GM23338 (cell line): ENCODE measurements at places on chromosomes 3 and 15.

- peak overlapping the region; percentile 86 for H3K4me3 ChIP-seq
- DNase-seq, result peak; percentile 82
- peaks cover 16% of the 10 kb centered on the region for H3K4me1 ChIP-seq
- H3K36me3 ChIP-seq, result no peaks in the 10 kb centered on the region
Measured at GRCh38 chr3:56681984-56682461, 1.0 kb downstream of the TASOR start.

- no peak overlapping the region for H3K4me3 ChIP-seq
- H3K36me3 ChIP-seq, result no peaks in the 10 kb centered on the region; the same call in 1 of the 2 replicates
- DNase-seq, result no peak
- no peaks in the 10 kb centered on the region for H3K4me1 ChIP-seq
- H3K27ac ChIP-seq, result no peak overlapping the region
- no peaks in the 10 kb centered on the region for H3K27me3 ChIP-seq
Measured at GRCh38 chr3:139894643-139894989, 40.4 kb upstream of the CLSTN2 start.

- no peak overlapping the region for H3K27ac ChIP-seq
- no peaks in the 10 kb centered on the region for H3K36me3 ChIP-seq
- no peak for DNase-seq
- H3K4me3 ChIP-seq, result no peak overlapping the region
- no peaks in the 10 kb centered on the region for H3K27me3 ChIP-seq
- no peaks in the 10 kb centered on the region for H3K4me1 ChIP-seq
Measured at GRCh38 chr15:34812369-34812768, 17.0 kb upstream of the ACTC1 start.

GRCh38 chr3:46713898-46714552 is 3.6 kb downstream of the PRSS50 start:
- H3K4me1 ChIP-seq, result no peaks in the 10 kb centered on the region
- no peak overlapping the region for H3K4me3 ChIP-seq
- no peaks in the 10 kb centered on the region for H3K36me3 ChIP-seq

DNA sequence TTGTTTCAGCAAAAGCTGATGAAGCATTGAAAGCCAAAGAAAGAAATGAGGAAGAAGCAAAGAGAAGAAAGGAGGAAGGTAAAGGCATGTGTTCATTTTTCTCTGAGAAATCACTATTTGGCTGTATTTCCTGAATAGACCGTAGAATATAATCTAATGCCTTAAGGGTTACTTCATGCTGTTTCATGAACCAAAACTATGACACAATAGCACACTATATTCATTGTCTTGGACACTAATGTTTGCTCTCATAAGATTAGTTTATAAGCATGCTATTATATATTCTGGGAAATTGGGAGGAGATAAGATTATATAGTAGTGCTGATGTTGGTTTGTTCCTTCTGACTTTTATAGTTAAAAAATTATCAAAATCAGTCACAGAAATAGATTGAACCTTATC is 110.1 kb upstream of the MLF1 start:
- no peak overlapping the region for H3K4me3 ChIP-seq
- H3K27me3 ChIP-seq, result no peaks in the 10 kb centered on the region
- H3K36me3 ChIP-seq, result no peaks in the 10 kb centered on the region
- no peak overlapping the region for H3K27ac ChIP-seq

- no peaks in the 10 kb centered on the region for H3K36me3 ChIP-seq
- H3K4me3 ChIP-seq, result no peak overlapping the region
- no peak for DNase-seq
- H3K27me3 ChIP-seq, result no peaks in the 10 kb centered on the region
Measured at GRCh38 chr3:127698691-127699415, 26.1 kb downstream of the ABTB1 start.

DNA sequence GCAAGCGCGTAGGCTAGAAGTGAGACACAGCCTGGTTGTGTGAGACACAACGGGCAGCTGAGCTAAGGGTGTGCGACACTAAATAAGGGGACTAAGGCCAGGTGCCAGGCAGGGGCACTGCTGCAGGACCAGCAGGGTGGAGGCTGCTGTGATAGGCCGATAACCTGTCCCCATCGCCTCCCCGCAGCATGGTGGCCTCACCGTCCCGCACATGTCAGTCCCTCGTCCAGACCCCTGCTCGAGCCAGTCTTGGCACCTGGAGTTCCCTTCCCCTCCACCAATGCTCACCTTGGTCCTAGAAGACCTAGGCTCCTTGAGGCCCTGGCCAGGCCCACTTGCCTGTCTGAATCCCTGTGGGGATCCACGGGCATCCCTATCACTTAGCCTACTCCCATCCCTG is 96.1 kb downstream of the HMG20A start:
- H3K27me3 ChIP-seq, result no peaks in the 10 kb centered on the region
- no peak overlapping the region for H3K27ac ChIP-seq
- peaks cover 7% of the 10 kb centered on the region for H3K4me1 ChIP-seq
- DNase-seq, result no peak
- H3K36me3 ChIP-seq, result no peaks in the 10 kb centered on the region

- H3K4me1 ChIP-seq, result no peaks in the 10 kb centered on the region
- DNase-seq, result no peak
- no peak overlapping the region for H3K27ac ChIP-seq
Measured at GRCh38 chr3:67724434-67724833, 70.0 kb upstream of the SUCLG2 start.

DNA sequence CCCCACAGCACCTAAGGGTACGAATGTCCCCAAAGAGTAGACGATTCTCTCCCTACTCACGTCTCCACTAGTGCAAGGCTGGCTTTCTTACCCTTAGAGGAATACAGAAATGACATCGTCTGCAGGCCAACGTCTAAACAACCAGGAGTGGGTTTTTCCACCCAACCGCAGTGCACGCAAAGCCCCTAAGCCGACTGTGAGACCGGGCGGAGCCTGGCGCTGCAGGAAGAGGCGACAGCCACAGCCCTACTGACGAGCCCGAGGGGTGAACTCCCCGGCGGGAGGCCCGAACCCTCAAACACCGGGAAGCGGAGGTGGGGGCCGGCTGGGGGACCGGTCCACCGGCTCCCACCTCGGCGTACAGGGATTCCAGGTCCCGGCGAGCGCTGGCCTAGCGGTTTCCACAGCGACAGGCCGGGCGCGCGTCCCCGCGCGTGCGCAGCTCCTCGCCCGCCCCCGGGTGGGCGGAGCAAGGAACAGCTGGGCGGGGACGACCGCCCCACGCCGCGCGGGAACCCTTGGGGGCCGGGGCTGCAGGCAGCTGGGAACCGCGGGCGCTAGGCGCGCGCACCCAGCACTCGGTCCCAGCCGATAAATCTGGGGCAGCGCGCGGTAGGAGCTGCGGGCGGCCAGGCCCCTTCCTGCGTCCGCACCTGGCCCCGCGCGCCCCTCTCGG is at the start of the genes CEP19 and PIGX:
TSS of gene CEP19 (minus strand) at position 413 of the 676 bp plus-strand sequence. CDS start 3,593 bp downstream, outside the sequence.
TSS of gene PIGX (plus strand) at position 540 of the 676 bp plus-strand sequence.
- no peak within 1 kb of the TSS for H3K27ac ChIP-seq
- H3K36me3 ChIP-seq, result no peaks in the 10 kb centered on the region
- peak; percentile 68 for DNase-seq
- H3K4me1 ChIP-seq, result no peaks in the 10 kb centered on the region; the same call in 1 of the 2 replicates

- no peaks in the 10 kb centered on the region for H3K36me3 ChIP-seq
- no peak overlapping the region for H3K27ac ChIP-seq
- H3K27me3 ChIP-seq, result peaks cover 63% of the 10 kb centered on the region
- peaks cover 16% of the 10 kb centered on the region for H3K4me1 ChIP-seq
- no peak for DNase-seq
Measured at GRCh38 chr3:184382326-184383032, 2.6 kb downstream of the CHRD start.

DNA sequence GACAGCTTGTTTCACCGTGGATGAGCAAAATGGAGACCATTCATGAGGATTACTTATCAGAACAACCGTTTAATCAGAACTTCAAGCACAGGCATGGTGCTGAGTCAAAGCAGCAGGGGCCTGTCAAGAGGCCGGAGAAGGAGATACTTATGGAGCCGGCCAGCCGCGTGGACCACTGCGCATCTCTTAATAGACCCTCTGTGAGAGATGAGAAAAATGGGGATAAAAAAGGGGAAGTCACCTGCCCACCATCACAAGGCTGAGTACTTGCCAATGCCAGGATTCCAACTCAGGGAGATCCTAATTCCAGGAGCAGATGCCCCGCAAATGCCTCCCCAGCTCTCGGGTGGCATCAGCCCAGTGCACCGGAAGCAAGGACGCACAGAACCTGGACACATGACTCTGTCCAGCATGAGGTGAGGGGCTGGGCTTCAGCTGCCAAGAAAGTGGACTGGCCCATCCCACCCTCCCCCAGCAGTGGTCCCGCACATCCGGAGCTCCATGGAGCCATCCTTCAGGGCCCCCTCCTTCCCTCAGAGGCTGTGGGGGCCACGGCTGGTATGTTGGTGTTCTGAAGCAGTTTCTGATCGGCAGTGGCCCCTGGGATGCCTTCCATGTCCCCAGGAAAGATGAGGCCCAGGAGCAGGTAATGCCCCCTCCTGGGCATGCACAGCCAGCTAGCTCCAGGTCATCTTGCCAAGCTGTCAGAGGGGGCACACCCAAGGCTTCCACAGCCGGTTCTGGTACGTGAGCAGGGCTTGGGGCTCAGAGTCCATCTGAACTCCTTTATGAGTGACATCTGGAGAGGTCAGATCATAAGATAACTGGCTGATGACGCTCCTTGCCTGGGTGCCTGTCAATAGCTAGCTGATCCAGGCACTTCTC is 143.8 kb downstream of the ATP10A start:
- no peak for DNase-seq
- H3K27me3 ChIP-seq, result no peaks in the 10 kb centered on the region
- H3K4me3 ChIP-seq, result no peak overlapping the region
- H3K27ac ChIP-seq, result no peak overlapping the region
